ENCODE measurements at places on chromosomes 11 and 22.
A peak's percentile ranks its signal among the peaks of the same experiment; 100 is the strongest.

GRCh38 chr11:63937713-63938478 lies 906 bp upstream of the NAA40 start:
- no peak for DNase-seq

DNA sequence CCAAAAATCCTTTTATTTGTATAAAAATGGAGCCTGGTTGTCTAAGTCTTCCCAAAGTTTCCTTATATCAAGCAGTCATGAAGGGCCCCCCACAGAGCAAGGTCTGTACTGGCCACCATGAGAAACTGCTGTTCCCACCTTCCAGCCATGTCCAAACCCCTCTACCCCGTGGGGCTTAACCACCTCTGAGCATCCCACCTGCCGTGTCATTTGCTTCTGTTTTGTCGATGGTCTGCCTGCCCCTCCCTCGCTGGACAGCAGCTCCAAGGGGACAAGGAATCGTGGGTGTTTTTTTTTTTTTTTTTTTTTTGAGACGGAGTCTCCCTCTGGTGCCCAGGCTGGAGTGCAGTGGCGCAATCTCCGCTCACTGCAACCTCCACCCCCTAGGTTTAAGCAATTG lies 11.1 kb upstream of the ANO1 start:
- no peak for DNase-seq

DNA sequence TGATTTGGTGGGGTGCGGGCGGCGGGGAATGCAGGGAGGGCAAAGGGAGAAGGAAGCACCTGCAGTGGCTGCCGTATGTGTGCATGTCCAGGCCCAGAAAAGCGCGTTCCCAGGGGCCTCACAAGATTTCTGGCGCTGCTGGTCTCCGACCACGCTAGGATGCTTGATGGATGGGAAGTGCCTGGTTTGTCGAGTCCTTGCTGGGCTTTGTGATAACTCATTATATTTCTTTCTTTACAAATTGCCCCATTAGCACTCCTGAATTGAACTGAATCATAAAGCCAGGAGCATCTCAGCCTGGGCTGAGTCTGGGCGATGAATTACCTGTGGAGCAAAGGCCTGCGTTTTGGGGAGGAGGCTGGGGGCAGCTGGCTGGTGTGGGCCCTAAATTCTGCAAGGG lies 69.2 kb upstream of the LMO1 start:
- no peak for DNase-seq

- no peak for DNase-seq
Measured at GRCh38 chr11:86101941-86102407, 33.1 kb upstream of the PICALM start.

GRCh38 chr11:76648061-76648460 lies 22.5 kb downstream of the LRRC32 start:
- no peak for DNase-seq

DNA sequence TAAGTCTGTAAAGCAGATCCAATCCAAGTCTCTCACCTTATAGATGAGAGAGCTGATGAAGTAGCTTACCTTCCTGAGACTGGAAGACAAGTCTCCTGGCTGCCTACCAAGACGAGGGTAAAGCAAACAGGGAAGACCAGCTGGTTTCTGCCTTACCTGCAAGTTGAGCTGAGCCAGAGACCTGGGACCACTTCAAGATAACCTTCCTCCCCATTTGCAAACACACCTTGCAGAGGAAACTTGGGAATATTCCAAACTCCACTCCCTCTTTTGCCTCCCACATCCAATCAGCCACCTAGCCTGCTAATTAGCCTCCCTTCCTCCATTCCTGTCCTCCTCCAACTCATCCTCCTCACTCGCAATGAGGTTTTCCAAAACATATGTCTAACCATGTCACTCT lies 23.4 kb upstream of the ROBO3 start:
- DNase-seq = no peak

GRCh38 chr11:11882539-11882938 lies 40.8 kb downstream of the USP47 start:
- no peak for DNase-seq

DNA sequence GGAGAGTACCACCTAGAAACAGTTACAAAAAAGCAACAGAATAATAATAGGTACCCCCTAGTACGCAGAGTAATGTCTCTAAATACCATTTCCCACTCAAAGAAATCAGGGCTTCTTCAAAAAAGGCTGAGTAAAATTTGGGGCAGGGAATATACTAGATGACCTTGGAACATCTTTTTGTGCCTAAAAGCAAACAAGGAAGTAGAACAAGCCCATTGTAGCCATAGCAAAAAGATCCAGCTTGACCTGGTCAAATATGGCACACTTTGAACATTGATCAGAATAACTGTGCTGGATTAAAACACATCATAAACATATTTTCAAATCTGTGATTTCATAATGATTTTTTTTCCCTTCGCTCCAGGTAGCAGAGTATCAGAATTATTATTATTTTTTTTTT lies 91.5 kb downstream of the YAP1 start:
- DNase-seq = no peak

GRCh38 chr22:32557444-32557843 lies 82.8 kb downstream of the FBXO7 start:
- DNase-seq = no peak

DNA sequence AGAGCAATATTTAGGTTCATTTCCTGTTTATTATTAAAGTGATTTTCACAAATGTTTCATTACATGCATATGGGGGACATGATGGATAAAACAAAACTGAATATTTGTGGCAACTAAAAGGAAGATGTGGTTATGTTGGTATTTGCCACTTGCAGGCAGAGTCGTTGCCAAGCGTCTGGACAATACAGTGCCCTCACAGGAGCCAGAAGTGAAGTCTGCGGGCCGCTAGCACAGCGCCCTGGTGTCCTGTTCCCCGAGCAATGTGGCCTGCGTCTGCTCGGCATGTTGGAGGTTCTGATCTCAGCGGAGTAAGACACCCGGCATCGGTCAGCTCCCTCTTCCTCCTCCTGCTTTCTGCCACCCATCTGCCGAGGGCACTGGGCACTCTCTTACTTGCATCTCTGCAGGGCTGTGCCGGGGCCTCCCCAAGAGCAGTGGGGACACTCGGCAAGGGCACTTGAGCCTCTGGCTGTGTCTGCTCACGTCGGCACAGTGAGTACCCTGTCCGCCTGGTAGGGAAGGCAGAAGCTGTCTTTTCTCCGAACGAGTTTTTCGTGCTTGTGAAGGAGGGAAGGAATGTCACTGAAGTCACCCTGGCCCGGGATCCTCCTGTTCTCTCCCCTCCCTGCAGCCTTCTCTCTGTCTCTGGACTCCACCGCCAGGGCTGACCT lies 10.5 kb upstream of the TTLL12 start:
- DNase-seq = no peak

DNA sequence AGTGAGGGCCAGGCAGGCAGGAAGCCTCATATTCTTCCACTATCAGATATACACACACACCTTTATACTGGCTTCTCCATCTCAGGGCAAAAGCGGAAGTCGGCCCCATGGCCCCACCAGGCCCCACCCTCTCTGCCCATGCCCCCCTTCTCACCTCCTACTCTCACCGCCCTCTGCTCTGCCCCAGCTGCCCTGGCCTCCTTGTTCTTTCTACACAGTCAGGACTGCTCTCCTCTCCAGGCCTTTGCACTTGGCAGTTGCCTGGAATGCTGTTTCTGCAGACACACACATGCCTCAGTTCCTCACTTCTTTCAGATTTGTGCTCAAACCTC lies 25.3 kb downstream of the OTOG start:
- DNase-seq = no peak

GRCh38 chr11:95585069-95585751 lies 204.4 kb downstream of the FAM76B start:
- no peak for DNase-seq

DNA sequence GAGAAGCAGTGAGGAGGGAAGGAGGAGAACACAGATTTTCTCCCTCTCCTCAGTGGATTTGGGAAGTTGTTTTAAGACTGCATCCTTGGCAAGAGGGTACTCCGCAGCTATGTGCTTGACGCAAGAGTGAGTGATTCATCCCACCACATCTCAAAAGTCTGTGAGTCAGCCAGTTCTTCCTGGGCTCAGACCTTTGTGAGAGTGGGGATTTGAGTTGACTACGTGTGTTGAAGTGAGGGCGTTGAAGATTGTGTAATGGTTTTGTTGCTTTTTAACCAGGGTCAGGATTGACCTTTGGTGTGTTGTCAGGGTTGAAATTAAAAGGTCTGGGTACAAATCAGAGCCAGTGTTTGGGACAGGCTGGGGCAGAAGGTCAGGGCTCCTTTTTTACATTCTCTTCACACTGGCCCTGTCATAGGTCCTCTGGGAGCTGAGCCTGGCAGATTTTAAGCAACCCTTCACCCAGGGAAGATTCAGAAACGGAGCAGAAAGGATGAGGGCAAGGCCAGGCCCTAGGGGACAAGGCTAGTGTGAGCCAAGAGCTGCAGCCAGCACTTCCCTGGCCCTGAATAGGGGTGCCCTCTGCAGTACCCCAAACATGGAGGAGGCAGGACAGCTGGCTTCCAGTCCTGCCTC lies 4.2 kb upstream of the C11orf86 start:
- no peak for DNase-seq

DNA sequence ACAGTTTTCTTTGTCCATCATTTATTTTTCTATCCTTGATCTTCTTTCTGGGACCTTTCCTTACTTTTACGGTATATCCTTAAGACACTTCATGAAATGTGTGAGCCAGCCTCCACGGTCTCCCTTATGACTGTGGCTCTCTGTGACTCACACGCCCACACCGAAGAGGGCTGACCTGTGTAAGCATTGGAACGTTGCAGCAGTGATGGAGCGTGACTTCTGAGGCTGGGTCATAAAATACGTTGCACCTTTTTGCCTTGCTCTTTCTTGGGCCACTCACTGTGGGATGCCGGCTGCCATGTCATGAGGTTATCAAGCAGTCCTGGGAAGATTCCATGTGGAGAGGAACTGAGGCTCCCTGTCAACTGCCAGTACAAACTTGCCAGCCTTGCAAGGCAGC lies 96.3 kb upstream of the RAB1B start:
- no peak for DNase-seq

- DNase-seq = no peak
Measured at GRCh38 chr11:115201111-115201792, 303.0 kb downstream of the CADM1 start.

- peak; percentile 35 for DNase-seq
Measured at GRCh38 chr11:98772893-98773292, 247.9 kb upstream of the CNTN5 start.

- no peak for DNase-seq
Measured at GRCh38 chr22:45254388-45254787, 13.7 kb upstream of the KIAA0930 start.

GRCh38 chr11:124876818-124877630 lies 11.8 kb downstream of the ROBO3 start:
- DNase-seq = no peak

- DNase-seq = no peak
Measured at GRCh38 chr11:27509908-27510307, 3.3 kb upstream of the LIN7C start.

DNA sequence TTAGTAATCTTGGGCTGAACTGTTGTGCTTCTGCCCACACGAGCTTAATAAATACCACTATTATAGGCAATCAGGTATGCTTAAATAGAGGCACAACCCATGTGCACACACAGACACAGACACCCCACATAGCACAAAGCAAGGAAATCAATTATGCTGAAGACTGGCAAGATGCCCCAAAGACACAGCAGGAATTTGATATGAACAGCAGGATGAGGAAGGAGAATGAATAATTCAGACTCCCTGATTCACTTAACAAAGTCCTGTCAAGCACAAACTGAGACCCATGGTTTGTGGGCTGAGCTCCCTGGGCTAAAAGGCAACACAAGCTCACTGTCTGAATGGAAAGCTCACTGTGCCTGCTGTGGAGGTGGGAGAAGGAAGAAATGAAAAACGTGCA lies 42.5 kb downstream of the RBFOX2 start:
- DNase-seq = peak; percentile 35

- no peak for DNase-seq
Measured at GRCh38 chr11:3913921-3914320, 58.5 kb downstream of the STIM1 start.

DNA sequence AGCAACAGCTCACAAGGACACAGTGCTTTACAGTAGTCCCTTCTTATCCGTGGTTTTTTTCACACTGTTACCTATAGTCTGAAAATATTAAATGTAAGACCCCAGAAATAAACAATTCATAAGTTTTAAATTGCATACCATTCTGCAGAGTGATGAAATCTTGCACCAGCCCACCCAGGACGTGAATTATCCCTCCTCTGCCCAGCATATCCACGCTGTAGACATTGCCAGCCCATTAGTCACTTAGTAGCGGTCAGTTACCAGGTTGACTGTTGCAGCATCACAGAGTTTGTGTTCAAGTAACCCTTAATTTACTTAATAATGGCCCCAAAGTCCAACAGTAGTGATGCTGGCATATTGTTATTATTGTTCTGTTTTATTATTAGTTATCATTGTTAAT lies 3.6 kb downstream of the CLTCL1 start:
- no peak for DNase-seq

GRCh38 chr11:69962152-69962551 lies 116.0 kb upstream of the ANO1 start:
- no peak for DNase-seq

DNA sequence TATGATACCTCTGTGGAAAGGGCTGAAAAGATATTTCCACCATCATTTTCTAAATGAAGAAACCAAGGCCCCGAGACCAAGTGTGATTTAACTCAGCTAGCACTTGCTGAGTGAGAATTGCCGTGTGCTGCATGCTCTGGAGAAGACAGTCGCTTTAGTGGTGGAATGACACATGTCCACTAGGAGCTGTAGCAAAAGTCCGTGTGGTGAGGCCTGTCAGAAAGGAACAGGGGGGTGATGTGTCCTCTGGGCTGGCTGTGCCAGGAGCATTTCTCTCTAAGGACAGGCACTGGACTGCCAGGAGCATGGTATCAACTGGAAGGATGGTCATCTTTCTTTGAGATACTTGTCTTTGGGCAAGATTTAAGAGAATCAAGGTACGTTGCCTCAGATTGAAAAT lies 72.8 kb downstream of the ATXN10 start:
- no peak for DNase-seq

DNA sequence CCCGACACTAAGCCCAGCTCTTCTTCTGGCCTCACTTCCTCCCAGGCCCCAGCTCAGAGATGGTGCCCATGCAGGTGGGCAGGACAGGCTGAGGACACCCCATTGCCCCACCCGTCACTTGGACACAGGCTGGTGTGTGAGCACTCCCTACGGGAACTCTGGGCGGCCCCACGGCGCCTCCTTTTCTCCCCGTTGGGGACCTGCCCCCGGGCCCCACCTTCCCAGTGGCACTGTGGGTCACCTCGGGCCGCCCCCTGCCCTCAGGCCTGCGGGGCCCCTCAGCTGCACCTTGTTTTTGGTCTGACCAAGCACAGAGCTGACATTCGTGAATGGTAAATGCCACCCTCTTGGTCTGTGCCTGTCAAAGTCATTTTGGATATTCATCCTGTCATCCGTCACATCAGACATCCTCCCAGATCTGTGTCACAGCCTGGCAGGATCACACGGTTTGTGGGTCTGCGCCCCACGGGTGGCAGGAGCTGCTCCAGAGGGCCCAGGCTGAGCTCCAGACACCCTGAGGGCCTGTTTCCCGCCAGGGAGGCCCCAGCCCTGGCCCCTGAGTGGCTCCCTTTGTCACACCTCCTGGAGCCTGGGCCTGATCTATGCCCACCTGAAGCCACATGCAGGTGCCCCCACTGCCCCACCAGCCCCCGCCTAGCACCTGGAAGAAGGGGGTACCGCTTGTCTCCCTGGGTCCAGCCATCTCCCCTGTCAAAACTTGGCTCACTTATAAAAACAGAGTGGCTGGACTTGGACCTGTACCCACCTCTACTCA lies 1188.5 kb downstream of the BRD1 start:
- no peak for DNase-seq

- peak; percentile 11 for DNase-seq
Measured at GRCh38 chr22:33112580-33112979, 54.4 kb upstream of the SYN3 start.

- no peak for DNase-seq
Measured at GRCh38 chr11:35324183-35324886, 95.0 kb downstream of the SLC1A2 start.

Measured in DMS 273 treated with DMSO at 0.1 percent for 48 hours (cell line).